ENCODE measurements at places on chromosomes 13 and 19. TPM values are rescaled to one million over a fixed set of nuclear protein-coding genes. Genes with fewer than 3 reads are reported as not detected.

DNA sequence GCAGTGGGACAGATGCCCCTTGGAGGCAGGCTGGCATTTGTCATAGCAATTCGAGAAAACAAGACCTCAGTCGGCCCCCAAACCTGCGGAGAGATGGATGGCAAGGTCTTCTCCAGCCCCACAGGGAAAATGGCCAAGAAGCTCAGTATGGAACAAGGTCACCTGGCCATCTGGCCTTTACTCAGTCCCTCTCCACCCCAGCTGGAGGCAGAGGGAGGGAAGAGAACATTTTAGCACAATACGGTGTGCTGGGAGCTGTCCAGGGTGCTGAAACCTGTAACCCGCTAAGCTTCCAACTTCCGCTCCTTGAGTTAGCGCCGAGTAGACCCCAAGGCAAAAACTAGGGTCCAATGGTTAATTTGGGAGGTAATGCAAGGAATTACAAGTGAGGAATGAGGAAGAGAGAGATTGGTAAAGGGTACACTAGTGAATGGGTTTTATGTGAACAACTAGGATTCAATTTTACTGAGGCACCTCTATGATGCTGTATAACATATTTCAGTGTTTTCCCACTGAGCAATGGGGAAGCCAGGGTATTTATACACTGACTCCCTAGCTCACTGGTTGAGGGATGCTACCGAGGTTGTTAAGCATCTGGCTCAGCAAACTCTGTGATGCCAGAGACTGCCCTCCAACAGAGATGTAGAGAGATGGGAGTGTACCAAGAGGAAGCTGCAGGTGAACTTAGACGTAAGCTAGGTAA is 64.3 kb downstream of the CACNA1A start:
- H3K27ac ChIP-seq: no peak overlapping the region
- H3K4me3 ChIP-seq: no peak overlapping the region
- no peaks in the 10 kb centered on the region for H3K27me3 ChIP-seq
- DNase-seq: no peak

Gene PLIN4
- total RNA-seq: 19.7 TPM

DNA sequence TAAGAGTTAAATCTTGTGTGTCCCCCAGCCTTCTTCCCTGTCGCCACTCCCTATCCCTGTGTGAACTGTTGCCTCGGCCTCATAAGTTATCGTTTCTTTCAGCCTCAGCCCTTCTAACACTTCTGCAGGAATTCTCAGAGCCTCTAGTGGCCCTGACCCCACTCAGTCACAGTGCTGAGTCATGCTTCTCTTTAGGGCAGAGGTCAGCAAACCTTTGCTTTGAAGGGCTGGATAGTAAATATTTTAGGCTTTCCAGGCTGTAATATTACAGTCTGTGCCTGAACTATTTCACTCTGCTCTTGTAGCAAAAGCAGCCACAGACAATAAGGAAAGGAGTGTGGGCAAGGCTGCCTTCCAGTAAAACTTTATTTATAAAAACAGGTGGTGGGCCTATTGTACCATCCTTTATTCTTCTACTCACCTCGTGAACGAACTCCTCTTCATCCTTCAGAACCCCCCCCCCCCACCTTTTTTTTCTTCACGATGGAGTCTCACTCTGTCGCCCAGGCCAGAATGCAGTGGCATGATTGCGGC is 22.1 kb downstream of the MYO9B start:
- no peaks in the 10 kb centered on the region for H3K27me3 ChIP-seq
- peak overlapping the region; percentile 57 for H3K27ac ChIP-seq
- no peak overlapping the region for H3K4me3 ChIP-seq

- H3K4me3 ChIP-seq: no peak overlapping the region
- H3K4me1 ChIP-seq: no peaks in the 10 kb centered on the region
- no peak for DNase-seq
- no peaks in the 10 kb centered on the region for H3K36me3 ChIP-seq
- H3K27me3 ChIP-seq: no peaks in the 10 kb centered on the region
Measured at GRCh38 chr13:98022210-98022609, 68.7 kb downstream of the IPO5 start.

Gene ZNF566
- total RNA-seq: 10.3 TPM

Gene MOB3A
- 30.9 TPM for total RNA-seq

- no peaks in the 10 kb centered on the region for H3K27me3 ChIP-seq
- H3K36me3 ChIP-seq: no peaks in the 10 kb centered on the region
- no peak overlapping the region for H3K4me3 ChIP-seq
- H3K4me1 ChIP-seq: no peaks in the 10 kb centered on the region
- H3K27ac ChIP-seq: no peak overlapping the region
Measured at GRCh38 chr13:35718084-35718483, 241.6 kb upstream of the MAB21L1 start.

GRCh38 chr13:75305059-75305458 is 176.9 kb downstream of the TBC1D4 start:
- no peaks in the 10 kb centered on the region for H3K27me3 ChIP-seq
- H3K36me3 ChIP-seq: no peaks in the 10 kb centered on the region
- DNase-seq: no peak
- no peak overlapping the region for H3K27ac ChIP-seq
- H3K4me1 ChIP-seq: no peaks in the 10 kb centered on the region
- H3K4me3 ChIP-seq: no peak overlapping the region

- H3K4me3 ChIP-seq: no peak overlapping the region
- no peaks in the 10 kb centered on the region for H3K36me3 ChIP-seq
- no peak for DNase-seq
- H3K27ac ChIP-seq: peak overlapping the region; percentile 64
- H3K27me3 ChIP-seq: no peaks in the 10 kb centered on the region
- no peaks in the 10 kb centered on the region for H3K4me1 ChIP-seq
Measured at GRCh38 chr13:110442930-110443621, 118.4 kb downstream of the RAB20 start.

Gene SHISA2
- 0.24 TPM for total RNA-seq

Gene ADM5
- 1.5 TPM for total RNA-seq

Gene TJP3
- 5.4 TPM for total RNA-seq

- H3K36me3 ChIP-seq: no peaks in the 10 kb centered on the region
- H3K27me3 ChIP-seq: no peaks in the 10 kb centered on the region
- peak; percentile 67 for DNase-seq
- peak overlapping the region; percentile 17 for H3K4me3 ChIP-seq
- H3K4me1 ChIP-seq: peaks cover 55% of the 10 kb centered on the region
Measured at GRCh38 chr19:1259206-1259875, 9.8 kb upstream of the CIRBP start.

DNA sequence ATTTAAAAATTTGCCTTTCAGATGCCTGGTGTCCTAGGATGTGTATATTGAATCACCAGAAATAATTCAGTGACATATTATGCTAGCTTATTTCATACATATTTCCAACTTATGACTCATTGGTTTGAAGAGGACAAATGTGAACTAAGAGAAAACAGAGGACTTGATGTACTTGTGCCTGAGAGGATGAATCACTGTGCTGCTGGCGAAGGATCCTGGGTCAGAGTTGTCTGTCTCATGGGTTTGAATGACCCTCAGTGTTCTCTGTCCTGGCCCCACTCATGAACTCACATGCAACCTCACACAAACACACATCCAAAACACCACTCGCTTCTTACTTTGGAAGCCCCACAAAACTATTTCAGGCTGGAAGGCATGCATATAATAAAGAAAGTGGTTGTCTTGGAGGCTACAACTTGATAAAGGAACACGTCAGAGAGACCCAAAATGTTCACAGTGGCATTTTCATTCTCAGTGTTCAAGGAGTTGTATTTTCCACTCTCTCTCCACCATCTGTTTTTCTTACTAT is 129.0 kb upstream of the SPRY2 start:
- DNase-seq: peak; percentile 86
- H3K4me3 ChIP-seq: no peak overlapping the region
- peak overlapping the region; percentile 78 for H3K27ac ChIP-seq
- H3K36me3 ChIP-seq: no peaks in the 10 kb centered on the region
- H3K27me3 ChIP-seq: no peaks in the 10 kb centered on the region

Gene FCER2
- 0.28 TPM for total RNA-seq

Gene WASF3
- 5.9 TPM for total RNA-seq

GRCh38 chr19:45975306-45976070 is 1.8 kb upstream of the NOVA2 start:
- DNase-seq: no peak
- H3K27ac ChIP-seq: no peak overlapping the region
- no peaks in the 10 kb centered on the region for H3K4me1 ChIP-seq
- no peaks in the 10 kb centered on the region for H3K36me3 ChIP-seq
- H3K4me3 ChIP-seq: no peak overlapping the region

Gene NAXD
- 37.9 TPM for total RNA-seq

- H3K27me3 ChIP-seq: no peaks in the 10 kb centered on the region
- H3K27ac ChIP-seq: peak overlapping the region; percentile 71
- H3K4me1 ChIP-seq: peaks cover 9% of the 10 kb centered on the region
- peak overlapping the region; percentile 10 for H3K4me3 ChIP-seq
- no peaks in the 10 kb centered on the region for H3K36me3 ChIP-seq
Measured at GRCh38 chr19:40609561-40610395, 8.6 kb downstream of the LTBP4 start.

DNA sequence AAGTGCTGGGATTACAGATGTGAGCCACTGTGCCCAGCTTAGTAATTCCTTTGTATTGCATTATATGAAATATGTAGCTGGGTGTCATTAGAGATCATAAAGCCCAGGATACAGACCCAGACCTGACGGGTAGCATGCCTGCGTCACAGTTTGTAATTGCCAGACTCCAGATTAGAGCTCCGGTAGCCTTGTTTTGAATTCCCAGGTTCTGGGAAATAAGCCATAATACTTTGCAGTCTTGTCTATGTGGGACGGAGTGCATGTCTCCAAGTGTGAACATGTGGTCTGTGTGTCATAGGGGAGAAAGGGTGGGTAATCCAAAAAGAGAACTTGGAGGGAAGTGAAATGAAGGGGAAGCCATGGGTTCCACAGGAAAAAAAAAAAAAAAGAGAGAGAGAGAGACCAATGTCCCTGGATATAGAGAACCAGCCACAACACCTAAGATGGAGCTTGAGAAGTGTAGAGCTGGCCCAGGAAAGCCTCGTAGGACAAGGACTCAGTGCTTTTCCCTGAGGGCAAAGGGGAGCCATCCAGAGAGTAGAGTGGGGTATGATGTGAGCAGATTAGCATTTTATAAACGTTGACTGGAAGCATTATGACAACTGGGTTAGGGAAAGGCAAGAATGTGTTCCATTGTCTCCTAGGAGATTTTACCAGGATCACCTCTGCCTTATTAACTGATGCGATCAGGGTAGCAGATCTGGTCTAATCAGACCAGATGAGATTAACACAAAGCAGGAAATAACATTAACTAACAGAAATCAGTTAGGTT is 2.6 kb downstream of the ZSCAN4 start:
- DNase-seq: no peak
- no peaks in the 10 kb centered on the region for H3K27me3 ChIP-seq
- H3K4me3 ChIP-seq: no peak overlapping the region
- H3K4me1 ChIP-seq: no peaks in the 10 kb centered on the region

Gene KLK2
- not detected for total RNA-seq

- DNase-seq: no peak
- H3K4me1 ChIP-seq: peaks cover 29% of the 10 kb centered on the region
- peak overlapping the region; percentile 80 for H3K27ac ChIP-seq
- H3K36me3 ChIP-seq: no peaks in the 10 kb centered on the region
- H3K27me3 ChIP-seq: no peaks in the 10 kb centered on the region
- H3K4me3 ChIP-seq: no peak overlapping the region
Measured at GRCh38 chr13:44219577-44220548, 153.8 kb upstream of the SERP2 start.

Gene CD70
- not detected for total RNA-seq

DNA sequence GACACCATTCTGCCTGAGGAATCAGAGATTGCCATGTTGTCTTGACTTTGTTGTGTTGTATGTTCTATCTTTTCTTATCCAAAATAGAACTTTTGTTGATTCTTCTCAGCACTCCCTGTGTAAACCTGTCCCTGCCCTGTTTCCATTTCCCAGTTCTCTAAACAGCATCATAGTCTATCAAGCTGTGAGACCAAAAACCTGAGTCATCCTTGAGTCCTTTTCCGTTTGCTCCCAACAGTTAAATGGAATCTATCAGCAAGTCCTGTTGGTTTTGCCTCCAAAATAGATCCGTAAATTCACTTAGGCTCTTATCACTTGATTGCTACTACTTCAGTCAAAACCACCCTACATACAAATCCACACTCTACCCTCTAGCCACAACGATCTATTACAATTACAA is 667.1 kb downstream of the PCDH9 start:
- H3K4me1 ChIP-seq: no peaks in the 10 kb centered on the region
- H3K27me3 ChIP-seq: no peaks in the 10 kb centered on the region
- H3K4me3 ChIP-seq: no peak overlapping the region
- no peak for DNase-seq

- no peaks in the 10 kb centered on the region for H3K36me3 ChIP-seq
Measured at GRCh38 chr13:63092456-63092855, 1676.8 kb upstream of the PCDH20 start.

DNA sequence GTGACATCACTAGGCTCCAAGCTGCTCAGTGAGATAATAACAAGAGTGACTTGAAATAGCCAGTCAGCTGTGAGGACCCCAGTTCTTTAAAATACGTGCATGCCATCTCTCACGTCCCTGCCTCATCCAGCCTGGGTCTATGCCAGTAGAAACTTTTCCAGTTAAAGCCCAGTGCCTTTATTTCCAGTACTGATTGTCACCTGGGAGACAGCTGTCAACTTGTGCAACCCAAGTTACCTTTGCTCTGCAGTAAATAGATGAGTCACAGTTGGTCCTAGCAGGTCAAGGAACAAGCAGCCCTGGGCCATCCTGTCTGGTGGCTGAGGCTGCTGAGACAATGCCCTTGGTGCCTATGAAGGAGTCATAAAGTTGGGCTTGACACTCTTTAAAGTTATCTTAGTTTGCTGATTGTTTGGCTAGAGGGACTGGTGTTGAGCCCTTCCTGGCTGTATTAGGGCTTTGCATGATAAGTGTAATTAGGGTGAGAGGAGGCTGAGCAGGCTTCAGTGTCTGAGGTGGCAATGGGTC is 228.7 kb downstream of the LACC1 start:
- H3K4me1 ChIP-seq: no peaks in the 10 kb centered on the region
- H3K27ac ChIP-seq: no peak overlapping the region

DNA sequence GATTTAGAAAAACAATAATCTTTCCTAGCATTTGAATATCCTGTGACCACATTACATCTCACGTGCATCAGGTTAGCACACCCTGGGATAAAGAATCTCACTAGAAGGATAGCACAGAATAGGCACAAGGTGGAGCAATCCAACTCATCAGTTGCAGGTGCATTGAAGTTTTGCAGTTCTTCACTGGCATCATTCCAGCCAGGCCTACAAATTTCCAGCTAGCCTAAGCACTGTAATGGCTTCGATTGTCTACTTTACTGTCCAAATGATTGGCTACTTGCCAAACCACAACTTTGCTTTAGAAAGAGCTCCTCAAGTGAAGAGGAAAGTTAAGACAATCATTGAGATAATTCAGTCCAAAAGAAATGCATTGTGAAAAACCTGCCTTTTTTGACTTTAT is 89.5 kb downstream of the SPRY2 start:
- no peak for DNase-seq
- H3K4me1 ChIP-seq: no peaks in the 10 kb centered on the region
- H3K36me3 ChIP-seq: no peaks in the 10 kb centered on the region

Gene KLK7
- total RNA-seq: 0.14 TPM

- H3K4me1 ChIP-seq: no peaks in the 10 kb centered on the region
- no peaks in the 10 kb centered on the region for H3K27me3 ChIP-seq
- no peaks in the 10 kb centered on the region for H3K36me3 ChIP-seq
- H3K27ac ChIP-seq: no peak overlapping the region
- DNase-seq: no peak
Measured at GRCh38 chr13:28267497-28267896, 129.2 kb downstream of the PAN3 start.

Gene FGF21
- not detected for total RNA-seq

Gene CDX2
- total RNA-seq: not detected

Gene ANGPTL8
- not detected for total RNA-seq

Gene TUBA3C
- total RNA-seq: not detected

GRCh38 chr13:99312493-99312883 is 5.3 kb upstream of the GPR183 start:
- no peaks in the 10 kb centered on the region for H3K4me1 ChIP-seq
- H3K4me3 ChIP-seq: no peak overlapping the region
- DNase-seq: peak; percentile 64
- no peaks in the 10 kb centered on the region for H3K27me3 ChIP-seq
- peak overlapping the region; percentile 73 for H3K27ac ChIP-seq

All from uterus (tissue), 4 donors.